EH (cell line): ENCODE measurements at places on chromosomes 1 and 21.

GRCh38 chr21:25904044-25904695, 169.4 kb downstream of the GABPA start:
- DNase-seq = no peak

DNA sequence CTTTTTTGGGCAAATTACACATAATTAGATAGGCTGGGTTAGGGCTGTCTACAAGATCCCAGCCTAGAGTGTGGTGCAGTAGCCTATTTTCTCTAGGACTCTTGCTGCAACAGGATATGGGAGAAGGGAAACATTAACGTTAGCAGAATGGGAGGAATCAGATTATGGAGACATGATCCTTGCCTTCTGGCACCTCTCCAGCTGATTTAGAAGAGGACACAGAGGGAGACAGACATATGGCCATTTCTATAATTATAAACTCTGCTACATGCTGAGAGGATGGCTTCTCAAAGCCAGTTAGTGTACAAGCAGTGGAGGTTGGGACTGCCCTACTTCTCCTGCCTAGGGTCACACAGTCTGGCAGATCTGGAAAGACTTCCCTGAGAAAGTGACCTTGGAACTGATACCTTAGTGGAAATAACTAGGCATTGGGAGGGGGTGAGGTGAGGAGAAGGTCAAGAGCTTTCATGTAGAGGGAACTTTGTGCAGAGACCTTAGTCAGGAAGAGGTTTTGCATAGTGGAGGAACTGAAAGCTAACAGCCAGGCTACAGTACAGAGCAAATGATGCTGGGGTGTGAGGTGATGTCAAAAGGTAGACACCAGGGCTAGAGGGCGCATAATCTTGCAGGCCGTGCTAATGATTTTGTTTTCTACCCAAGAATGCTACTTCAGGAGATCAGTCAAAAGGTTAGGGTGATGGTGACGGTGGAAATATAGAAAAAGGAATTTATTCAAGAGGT, 1.2 kb upstream of the CD1D start:
- DNase-seq = no peak

DNA sequence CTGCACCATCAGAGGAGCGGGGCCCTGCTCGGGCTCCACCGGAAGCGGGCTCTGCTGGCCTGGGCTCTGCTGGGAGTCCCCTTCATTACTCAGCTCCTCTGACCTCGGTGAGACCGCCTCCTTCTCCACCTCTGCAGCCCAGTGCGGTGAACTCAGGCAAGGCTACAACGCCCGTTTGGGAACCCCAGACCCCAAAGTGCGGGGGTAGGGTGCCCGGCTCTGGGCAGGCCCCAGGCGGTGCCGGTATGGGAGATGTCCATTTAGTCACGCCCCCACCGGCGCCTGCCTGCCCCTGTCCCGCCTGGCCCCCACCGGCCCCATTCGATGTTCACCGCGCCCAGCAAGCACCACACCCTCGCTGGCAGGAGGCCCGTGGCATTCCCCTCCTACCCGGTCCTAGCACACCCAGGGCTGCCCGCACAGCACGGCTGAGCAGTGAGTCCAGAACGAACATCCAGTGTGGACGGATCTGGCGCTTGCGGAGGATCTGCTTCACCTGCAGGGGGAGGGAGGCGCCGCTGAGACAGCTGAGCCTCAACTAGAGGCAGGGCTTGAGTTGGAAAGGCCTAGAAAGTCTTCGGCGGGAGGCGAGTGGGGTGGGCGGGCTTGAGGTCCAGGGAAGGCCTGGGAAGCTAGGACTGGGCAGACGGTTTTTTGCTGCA, 10.0 kb downstream of the MAP3K6 start:
- no peak for DNase-seq

- DNase-seq = no peak
Measured at GRCh38 chr1:10588640-10589039, 113.9 kb downstream of the PEX14 start.

GRCh38 chr1:19483691-19484090, 1.6 kb downstream of the CAPZB start:
- no peak for DNase-seq

- DNase-seq = no peak
Measured at GRCh38 chr1:14118691-14119485, 418.9 kb downstream of the PRDM2 start.

DNA sequence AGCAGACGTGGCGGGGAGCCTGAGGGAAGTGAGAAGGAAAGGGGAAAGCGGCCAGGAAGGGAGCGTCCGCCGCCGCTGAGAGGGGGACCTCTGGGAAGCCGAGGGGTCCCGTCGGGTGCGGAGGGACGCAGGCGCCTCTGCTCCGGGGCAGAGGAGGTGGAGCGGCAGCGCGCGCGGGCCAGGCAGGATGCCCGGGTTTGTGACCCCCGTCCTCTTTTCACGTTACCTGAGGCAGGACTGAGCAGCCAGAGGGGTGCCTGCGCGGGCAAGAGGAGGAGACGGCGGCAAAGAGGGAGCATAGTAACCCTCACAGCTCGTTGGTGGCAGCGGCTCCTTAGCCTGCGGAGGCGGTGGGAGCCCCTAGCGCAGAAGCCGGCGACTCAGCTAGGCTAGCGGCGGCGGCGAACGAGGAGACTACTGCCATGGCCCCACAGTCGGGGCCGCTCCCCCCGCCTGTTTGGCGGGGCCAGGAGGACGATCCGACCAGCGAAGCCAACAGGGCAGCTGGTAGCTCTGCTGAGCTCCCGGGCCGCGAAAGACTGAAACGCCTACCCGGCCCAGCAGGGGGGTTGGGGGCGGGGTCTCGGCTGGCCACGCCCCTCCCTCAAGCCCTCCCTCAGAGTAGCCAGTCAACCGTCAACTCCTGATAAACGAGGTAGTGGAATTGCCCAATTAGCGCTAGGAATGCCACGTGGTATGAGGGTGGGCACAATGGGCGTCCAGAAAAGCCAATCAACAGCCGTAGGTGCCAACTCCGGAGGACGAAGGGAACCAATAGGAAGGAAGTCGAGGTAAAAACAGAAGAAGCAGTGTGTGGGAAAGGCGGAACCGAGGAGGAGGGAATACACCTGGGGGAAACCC, at the start of gene TESK2:
TESK2 (minus strand) TSS at position 538 of the 861 bp plus-strand sequence. CDS start 33,378 bp downstream, outside the sequence.
- DNase-seq = peak; percentile 99

DNA sequence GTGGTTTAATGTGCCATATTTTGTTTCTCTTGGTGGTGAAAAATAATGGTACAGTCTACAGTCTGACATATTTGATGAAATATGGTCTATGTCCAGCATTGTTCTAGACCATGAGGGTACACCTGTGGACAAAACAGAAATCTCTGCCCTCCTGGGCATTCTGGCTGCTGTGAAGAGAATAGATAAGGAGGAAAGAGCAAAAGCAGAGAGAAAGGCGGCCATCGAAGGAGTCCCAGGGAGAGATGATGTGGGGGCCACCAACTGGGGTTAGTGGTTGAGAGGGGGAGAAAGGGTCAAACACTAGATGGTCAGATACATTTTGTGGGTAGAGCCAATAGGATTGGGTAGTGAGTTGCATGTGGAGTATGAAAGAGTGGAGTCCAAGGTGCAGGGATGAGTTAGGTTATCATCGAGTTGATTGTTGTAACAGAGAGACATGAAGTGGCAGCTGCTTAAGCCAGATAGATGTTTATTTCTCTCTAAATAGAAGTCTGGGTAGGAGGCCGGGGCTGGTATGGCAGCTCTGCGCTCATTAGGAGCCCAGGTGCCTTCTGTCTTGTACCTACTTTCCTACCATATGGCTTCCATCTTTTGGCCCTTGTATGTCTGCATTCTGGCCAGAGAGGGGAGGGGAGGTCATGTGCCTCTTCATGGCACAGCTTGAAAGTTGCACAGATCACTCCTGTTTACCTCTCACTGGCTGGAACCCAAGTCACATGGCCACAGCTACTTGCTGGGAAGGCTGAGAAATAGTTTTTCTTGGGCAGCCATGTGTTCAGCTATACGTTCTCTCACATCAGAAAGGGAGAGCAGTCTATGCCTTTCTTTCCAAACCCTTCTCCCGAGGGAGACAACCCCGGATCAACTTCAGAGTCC, 13.0 kb downstream of the UBE4B start:
- no peak for DNase-seq

- DNase-seq = peak; percentile 37
Measured at GRCh38 chr1:56644919-56645676, at the start of gene PRKAA2. Gene PRKAA2, plus strand, starts transcription at chr1:56645314. Its CDS starts 74 bp downstream, at chr1:56645388.

- no peak for DNase-seq
Measured at GRCh38 chr1:9475061-9475627, 64.1 kb upstream of the SLC25A33 start.

DNA sequence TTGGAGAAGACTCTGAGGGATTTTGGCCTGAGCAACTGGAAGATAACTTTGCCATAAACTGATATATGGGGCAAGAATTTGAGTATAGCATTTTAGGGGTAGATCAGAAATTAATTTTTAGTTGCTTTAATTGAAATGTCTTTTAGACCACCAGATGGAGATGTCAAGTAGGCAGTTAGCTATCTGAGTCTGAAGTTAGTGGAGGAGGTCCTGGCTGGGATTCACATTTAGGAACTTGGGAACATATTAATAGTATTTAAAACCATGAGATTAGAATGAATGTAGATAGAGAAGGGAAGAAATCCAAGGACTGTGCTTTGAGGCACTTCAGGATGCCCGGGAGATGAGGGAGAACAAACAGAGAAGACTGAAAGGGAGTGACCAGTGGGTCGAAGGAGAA, 32.6 kb downstream of the SLC44A3 start:
- DNase-seq = peak; percentile 38

GRCh38 chr1:111775966-111776365, 20.3 kb downstream of the DDX20 start:
- DNase-seq = no peak

DNA sequence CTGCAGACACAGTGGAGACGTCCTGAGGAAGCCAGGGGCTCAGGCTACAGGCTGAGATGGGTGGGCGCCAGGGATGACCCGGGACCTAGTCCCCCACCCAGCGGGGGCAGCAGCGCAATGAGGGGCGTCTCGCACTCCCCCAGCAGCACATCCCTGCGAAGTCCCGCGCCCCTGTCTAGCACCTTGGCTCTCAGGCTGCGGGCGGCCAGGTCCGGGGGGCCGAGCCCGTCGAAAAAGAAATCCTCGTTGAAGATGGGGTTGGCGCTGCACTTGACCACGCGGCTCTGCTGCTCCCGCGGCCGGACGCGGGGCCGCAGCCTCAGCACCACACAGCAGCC, 1.8 kb downstream of the C2CD4D start:
- no peak for DNase-seq

DNA sequence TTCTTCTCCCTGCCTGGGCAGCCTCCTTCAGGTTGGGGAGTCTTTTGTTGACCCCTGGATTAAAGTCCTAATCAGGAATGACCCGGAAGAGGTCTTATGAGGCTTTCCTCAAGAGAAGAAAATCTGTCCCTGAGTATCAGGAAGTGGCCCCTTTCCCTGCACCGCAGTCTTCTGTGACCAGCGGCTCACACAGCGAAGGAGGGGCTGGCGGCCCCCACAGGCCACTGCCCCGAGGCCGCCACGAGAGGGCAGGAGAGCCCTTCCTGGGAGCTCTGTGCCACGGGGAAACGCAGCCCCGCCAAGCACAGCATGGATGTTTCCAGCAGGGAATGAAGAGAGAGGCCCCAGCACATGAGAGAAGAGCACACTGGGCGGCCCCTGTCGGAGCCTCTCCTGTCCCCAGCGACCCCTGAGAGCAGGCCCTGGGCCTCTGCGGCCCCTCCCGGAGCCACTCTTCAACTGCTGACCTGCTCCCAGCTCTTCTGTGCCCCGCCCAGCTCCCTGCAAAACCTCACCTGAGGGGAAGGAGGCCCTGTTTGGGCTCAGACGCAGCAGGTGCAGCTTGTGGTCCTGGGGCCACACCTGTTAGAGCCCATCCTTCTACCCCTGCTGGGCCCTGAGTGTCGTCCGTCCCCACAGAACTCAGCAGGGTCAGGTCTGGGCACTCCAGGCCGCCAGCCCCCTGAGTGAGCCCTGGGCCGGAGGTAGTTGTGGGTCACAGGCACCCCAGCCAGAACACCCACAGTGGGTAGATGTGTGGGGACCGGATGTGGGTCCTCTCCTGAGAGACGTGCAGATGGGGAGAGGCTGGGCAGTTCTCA, 4.9 kb upstream of the POFUT2 start:
- peak; percentile 91 for DNase-seq

DNA sequence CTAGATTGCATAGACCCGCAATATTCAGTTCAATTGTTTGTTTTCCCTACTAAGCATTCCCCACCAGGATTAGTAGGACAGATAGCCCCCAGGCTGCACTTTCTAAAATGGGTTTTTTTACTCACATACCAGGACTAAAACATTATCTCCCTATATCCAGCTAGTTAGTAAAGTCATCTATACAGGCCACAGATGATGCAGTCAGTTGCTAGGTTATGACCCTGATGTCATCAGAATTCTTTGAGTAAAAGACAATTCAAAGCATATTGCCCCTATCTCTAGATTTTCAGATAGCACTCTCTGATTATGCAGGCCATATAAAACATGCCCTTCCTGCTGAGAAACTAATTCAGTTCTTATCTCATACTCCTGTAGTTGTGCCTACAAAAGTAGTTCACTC, 203.6 kb downstream of the LBR start:
- no peak for DNase-seq

DNA sequence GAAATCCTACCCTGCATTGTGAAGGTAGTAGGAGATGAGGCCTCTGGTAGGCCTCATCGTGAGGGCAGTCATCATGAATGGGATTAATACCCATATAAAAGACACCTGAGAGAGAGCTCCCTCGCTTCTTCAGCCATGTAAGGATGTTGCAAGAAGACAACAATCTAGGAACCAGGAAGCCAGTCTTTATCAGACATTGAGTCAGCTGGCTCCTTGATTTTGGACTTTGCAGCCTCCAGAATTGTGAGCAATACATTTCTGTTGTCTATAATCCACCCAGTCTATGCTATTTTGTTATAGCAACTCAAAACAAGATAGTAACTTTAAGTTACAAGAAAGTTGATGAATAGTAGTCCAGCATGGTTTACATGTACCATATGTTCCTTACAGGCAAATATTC, 208.5 kb downstream of the KCNT2 start:
- DNase-seq = no peak

DNA sequence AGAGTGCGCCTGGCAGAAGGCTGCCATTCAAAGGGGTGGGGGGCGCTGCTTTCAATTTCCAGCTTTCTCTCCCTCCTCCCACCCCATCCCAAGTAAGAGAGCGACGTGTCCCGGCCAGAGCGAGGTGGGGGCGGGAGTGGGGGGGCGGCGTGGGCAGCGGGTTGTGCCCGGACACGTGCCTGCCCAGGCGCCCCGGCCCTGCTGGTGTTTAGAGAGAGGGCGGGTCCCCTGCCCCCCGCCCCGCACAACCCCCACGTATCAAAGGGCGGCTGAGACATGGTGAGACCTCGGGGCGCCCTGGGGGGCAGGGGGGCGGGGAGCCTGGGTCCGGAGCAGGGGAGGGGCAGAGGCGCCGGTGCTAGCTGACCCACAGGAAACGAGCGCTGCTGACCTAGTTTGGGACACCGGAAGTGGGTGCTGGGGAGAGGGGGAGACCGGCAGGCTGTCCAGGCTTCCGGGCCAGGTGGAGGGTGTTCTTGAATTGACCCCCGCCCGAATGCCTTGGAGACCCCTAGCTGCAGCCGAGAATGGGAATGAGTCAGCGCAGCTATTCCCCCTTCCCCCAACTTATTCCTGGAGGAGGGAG, 1.3 kb downstream of the ZBTB7B start:
- DNase-seq = peak; percentile 71
